Natural killer cell treated with Interleukin-12 subunit alpha and Interleukin-12 subunit beta and Interleukin-15 and Interleukin-18, amount 100 ng/mL, for 72 hours (primary cell): ENCODE measurements at places on chromosomes 5 and 9.
A peak's percentile ranks its signal among the peaks of the same experiment; 100 is the strongest.

DNA sequence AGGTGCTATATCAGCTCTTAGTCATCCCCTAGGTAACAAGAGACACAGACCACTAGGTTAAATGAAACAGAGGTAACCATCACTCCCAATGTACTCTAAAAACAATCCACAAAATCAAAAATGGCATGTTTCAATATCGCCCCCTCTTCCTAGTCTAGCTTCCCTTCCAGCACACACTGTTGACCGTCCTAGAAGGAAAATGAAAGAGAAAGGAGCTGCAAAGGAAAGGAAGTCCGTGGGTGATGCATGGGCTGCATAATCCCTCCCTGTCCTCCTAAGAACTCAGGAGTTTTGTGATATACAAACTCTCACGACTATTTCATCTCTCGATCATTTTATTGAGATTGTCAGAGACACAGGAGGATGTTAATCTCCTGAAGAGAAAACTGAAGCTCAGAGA is 101.6 kb downstream of the RFK start:
- no peak for DNase-seq

GRCh38 chr5:146041180-146041789 is 64.1 kb downstream of the PLAC8L1 start:
- no peak for DNase-seq

DNA sequence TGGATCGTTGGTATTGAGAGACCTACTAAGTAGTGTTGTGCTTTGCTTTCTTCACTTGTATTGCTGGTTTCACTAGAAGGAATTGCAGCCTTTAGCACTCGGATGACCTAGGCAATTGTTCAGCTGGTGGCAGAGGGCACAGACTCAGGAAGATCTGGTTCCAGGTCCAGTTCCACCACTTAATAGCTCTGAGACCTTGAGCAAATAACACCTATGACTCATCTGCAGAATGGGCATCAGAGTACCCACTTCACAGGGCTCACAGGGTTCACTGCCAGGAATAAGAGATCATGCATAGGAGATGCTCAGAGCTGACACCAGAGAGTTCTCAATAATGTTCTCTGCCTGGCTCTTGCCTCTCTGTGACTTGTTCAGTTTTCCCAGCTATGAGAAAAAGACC is 133.6 kb downstream of the SIL1 start:
- no peak for DNase-seq

DNA sequence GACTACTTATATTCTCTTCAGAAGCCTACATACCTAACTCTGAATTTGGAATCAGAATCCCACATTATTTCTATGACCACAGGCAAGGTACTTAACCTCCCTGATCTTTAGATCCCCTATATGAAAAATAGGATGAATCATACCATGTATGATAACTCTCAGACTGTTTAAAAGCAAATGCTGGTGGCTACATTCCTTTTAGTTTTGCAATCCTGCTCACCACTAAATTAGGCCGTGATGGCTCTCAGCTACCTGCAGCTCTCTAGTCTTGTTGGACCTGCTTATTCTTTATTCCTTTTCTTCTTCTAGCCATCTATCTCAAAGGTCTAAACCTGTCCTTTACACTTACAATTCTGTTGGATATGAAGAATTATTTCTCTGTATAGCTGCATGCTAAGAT is 303.4 kb upstream of the ATP10B start:
- DNase-seq = no peak

GRCh38 chr5:73158313-73158712 is 14.7 kb upstream of the TMEM174 start:
- DNase-seq = no peak

GRCh38 chr5:1558944-1559343 is 35.2 kb upstream of the LPCAT1 start:
- no peak for DNase-seq

- no peak for DNase-seq
Measured at GRCh38 chr9:16656432-16657169, 213.9 kb downstream of the BNC2 start.

- DNase-seq = peak; percentile 93
Measured at GRCh38 chr9:91361291-91362050, at the start of gene AUH. Gene AUH (minus strand): TSS chr9:91361918. CDS start chr9:91361889, 29 bp downstream.

GRCh38 chr9:68964102-68964541 is 49.8 kb downstream of the PRKACG start:
- DNase-seq = no peak

DNA sequence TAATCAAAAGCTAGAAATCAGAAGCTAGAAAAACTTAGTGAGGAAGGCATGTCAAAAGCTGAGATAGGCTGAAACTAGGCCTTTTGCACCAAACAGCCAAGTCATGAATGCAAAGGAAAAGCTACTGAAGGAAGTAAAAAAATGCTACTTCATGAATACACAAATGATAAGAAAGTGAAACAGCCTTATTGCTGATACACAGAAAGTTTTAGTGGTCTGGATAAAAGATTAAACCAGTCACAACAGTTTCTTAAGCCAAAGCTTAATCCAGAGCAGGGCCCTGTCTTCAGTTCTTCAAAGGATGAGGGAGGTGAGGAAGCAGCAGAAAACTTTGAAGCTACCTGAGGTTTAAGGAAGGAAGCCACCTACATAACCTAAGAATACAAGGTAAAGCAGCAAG is 102.5 kb upstream of the SH3GL2 start:
- no peak for DNase-seq

- DNase-seq = no peak
Measured at GRCh38 chr5:58191443-58191842, 268.4 kb downstream of the PLK2 start.

DNA sequence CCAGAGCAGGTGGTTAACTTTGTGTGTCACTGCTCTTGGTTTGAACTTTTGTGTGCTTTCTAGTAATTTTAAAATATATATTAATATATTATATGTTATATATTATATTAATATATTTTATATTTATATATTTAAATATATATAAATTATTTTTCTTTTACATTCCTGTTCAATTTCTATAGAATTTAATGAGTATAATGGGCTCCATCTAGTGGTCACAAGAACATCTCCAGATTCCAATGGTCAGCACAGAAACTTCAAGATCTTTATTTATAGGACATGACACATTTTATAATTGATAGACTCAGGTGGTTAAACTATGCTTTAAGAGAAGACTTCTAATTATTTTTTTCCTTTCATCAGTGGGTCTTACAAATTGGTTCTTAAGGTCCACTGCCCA is 39.1 kb downstream of the COL23A1 start:
- no peak for DNase-seq

GRCh38 chr5:9483243-9483642 is 62.6 kb downstream of the SEMA5A start:
- DNase-seq = no peak

DNA sequence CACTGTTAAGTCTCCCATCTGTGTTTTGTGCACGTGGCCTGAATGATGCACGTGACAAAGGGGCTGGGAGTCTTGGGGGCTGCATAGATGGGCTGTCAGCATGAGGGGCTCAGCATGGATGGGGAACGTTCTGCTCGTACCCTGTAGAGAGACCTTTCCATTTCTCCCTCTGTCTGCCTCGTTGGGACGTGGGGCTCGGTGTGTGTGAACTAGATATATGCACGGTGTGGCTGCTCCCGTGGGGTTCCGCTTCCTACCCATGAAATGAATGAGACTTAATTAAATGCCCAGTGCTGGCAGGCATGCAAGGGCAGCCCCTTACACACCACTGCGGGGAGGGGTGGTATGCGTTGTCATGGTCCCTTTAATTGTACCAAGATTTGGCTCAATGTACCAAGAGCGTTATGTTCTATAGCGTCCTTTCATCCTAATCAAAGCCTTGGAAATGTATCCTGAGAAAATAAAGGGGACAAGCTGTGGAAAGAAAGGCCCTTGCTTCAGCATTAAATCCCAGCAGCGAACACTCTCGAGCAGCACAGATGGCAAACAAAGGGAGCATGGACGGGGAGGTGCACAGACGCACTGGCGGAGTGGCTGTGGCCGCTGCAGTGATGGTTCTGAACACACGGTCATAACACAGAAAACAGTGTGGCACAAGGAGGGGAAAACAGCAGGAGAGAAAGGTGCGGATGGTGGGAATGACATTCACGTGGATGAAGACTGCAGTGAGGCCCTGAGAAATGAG is 66.8 kb downstream of the RASGEF1C start:
- DNase-seq = no peak

DNA sequence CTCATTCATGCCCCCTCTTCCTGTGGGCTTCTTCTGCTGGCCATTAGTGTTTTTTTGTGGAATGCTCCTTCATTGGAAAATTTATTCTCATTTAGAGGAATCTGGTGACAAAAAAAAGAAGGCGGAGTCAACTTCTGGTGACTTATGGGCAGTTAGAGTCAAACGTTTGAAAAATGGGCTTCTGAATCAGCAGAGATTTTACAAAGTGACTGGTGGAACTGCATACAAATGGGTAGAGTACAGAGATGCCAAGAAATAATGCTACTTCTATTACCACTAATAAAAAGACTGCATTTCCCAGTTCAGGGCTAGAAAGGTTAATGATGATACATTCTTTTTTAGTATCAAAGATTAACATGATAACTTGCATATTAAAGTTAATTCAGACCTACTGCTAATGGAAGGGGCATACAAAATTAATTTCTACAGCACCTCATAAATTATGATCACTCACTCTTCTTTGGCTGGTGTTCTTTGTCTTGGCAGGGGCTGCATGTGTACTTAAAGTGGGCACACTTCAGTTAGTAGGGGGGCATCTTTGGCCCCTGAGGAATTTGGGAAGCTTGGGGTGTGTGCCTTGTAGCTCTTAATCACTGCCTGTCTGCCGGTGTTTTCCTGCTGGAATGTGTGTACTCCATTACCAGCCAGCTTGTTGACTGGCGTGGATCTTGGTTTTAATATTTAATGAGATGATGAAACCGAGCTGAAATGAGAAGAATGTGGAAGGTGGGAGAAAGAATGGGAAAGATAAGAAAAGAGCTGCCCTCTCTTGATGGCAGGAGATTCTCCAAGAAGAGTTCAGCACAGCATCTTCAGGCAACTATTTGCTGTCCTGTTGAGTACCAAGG is 148.9 kb downstream of the DOCK2 start:
- DNase-seq = no peak

- no peak for DNase-seq
Measured at GRCh38 chr5:176144508-176144907, 93.7 kb upstream of the SIMC1 start.

DNA sequence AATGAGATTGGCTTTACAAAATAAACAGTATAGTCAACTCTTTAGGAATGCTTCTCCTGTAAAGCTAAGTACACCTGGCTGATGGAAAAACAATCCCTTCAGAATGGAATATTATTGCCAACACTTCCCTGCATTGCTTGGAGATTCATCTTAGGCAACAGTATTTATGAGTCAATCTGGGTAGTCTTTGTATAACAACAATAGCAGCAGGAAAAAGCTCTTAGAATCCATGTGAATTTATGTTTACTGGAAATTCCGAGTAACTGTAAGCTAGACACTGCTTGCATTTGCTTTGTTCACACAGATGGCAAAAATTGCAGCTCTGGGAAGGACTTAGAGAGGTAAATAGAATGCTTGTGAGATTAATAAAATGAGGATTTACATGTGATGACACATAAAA is 101.7 kb upstream of the NTRK2 start:
- DNase-seq = no peak

DNA sequence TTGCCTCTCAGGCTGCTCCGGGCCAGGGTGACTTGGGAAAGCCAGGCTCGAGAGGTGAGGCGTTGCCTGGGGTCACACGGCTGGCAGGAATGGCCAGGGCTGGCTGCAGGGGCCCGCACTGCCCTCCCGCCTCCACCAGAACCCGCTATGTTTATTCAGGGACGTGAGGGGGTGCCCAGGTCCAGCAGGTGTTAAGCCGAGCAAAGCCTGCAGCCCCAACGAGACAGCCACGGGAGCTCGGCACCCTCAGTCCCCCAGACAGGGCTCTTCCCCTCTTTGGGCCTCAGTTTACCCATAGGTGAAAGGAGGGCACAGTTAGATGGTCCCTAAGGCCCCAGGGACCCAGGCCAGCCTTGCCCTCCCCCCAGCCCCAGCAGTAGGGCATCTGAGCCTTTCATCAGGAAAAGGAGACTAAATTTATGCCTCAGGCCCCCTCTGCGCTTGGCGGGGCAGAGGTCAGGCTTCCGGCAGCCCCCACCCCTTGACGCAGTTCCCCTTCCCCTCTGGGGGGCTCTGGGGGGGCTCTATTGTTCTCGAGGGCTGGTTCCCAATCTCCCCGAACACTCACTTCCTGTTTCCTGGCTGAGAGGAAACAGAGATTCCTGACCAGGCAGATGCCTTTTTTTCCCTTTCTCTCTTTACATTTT is 7.1 kb upstream of the EGFL7 start:
- no peak for DNase-seq
